HS-5 (cell line): ENCODE measurements at places on chromosomes 4 and X.

DNA sequence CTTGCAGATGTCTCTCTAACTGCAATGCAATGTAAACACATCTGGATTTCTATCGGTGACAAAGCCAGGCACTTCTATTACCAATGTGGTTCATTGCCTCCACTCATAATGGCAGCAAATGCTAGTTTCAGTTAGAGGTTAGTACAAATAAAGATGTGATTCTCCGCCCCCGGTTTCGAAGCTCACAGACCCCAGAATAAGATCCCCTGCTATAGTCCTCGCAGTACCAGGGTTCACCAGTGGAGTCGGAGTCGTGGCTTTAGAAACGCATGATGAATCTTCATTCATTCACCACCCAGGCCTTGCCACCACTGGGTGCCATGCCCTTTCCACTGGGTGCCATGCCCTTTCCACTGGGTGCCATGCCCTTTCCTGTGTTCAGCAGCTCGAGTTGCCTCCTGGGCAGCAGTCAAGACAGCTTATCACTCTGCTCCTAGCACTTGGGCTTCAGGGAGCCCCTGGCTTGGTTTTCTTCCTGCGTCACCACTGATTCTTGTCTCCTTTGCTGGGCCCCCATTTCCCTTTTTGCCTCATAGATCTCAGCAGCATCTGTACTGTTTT is 3.5 kb upstream of the NAA10 start:
- DNase-seq, result no peak

- no peak for DNase-seq
Observed at GRCh38 chr4:16812041-16812440, 86.4 kb downstream of the LDB2 start.

GRCh38 chr4:17142232-17142711 is 243.8 kb upstream of the LDB2 start:
- DNase-seq, result peak; percentile 94

GRCh38 chr4:137039370-137039769 is 492.9 kb downstream of the PCDH18 start:
- DNase-seq, result no peak

GRCh38 chrX:75155827-75156525 is at the start of gene ABCB7:
Gene ABCB7, minus strand, starts transcription at chrX:75156283. Its CDS starts 11 bp downstream, at chrX:75156272.
- no peak for DNase-seq

- DNase-seq, result no peak
Observed at GRCh38 chr4:120830204-120830603, 92.3 kb downstream of the PRDM5 start.

DNA sequence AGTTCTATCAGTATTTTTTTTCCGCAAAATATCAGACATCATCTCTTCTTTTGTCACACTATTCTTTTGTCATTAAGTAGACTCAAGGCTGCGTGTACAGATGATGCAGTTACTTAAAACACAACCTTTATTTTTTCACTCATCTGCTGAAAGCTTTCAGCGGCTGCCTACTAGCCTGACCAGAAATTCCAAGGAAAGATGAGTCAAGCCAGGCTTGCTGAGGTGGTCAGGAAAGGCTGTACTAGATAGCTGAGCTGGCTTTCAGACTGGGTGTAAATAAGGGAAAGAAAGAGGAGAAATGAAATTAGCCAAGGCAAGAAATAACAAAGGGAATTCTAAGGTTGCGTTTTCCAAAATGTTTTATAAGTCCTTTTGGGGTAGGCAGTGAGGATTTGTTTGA is 17.9 kb downstream of the STK26 start:
- no peak for DNase-seq

DNA sequence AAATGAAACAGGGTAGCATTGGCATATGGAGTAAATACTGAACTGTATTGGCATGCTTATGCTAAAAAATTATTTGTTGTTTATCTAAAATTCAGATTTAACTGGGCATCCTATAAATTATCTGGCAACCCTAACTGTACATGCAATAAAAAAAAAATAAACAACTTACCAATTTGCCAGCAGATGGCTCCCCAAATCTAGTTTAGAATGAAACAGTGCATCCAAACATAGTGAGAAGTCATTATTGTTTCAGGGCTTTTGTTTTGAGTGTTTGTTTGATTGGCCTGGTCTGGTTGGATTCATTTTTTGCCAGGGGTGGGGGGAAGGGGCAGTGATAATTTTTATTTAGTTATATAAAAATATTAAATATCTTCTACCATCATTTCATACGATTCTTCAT is 12.8 kb upstream of the NSUN7 start:
- DNase-seq, result no peak

GRCh38 chrX:103656617-103657016 is 27.8 kb downstream of the TCEAL1 start:
- DNase-seq, result peak; percentile 77

- no peak for DNase-seq
Observed at GRCh38 chrX:132442691-132443090, 46.1 kb downstream of the MBNL3 start.

GRCh38 chr4:9979101-9979701 is 42.1 kb downstream of the SLC2A9 start:
- DNase-seq, result no peak

DNA sequence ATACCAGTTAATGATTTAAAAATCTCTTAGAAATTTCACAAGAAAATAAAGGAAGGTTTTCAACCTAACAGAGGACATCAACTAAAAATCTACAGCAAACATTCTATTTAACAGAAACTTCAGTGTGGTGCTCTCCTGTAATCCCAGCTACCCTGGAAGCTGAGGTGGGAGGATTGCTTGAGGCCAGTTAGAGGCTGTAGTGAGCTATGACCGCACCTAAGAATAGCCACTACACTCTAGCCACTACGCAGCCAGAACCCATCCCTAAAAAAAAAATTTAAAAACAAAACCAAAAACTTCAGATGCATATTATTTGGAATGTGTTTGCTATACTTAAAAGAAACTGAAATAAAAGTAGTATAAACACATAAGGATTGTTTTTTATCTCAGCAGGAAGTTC is 7.2 kb upstream of the FHIP1A start:
- no peak for DNase-seq
